ENCODE measurements at places on chromosomes 7 and 10.

DNA sequence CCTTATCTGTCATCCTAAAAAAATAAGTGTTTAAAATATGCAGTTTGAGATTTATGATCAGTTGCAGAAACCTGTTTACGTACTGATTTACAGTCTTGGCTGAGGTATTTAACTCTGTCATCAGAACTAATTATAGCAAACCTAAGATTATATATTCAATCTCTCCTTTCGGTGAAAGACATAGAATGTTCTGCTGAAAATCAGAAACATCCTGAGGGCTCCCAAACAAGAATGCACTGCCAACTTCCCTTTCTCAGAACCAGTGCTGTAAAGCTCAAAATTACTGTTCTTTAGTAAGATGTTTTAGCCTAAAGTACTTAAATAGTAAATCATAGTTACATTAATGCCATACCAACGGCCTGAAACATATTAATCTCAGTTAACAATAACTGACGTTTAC, 34.3 kb downstream of the FAM204A start:
- DNase-seq, result peak; percentile 31

GRCh38 chr7:16847381-16847860, 34.4 kb downstream of the AGR3 start:
- DNase-seq, result peak; percentile 31

- DNase-seq, result no peak
Measured at GRCh38 chr7:39847227-39847626, 102.8 kb upstream of the CDK13 start.

GRCh38 chr10:29012926-29013554, 275.8 kb upstream of the LYZL1 start:
- no peak for DNase-seq

DNA sequence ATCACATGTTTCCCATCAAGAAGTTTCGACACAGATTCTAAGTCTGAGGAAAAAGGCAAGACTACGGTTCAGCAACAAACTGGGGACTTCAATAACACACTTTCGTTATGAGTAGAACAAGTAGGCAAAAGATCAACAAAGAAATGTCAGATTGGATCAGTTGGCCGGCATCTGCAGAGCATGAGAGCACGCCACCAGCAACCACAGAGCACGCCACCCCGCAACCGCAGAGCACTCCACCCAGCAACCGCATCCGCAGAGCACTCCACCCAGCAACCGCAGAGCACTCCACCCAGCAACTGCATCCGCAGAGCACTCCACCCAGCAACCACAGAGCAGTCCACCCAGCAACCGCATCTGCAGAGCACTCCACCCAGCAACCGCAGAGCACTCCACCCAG, 89.7 kb upstream of the FAM20C start:
- DNase-seq, result no peak

GRCh38 chr10:88343761-88344484, 239.2 kb downstream of the RNLS start:
- DNase-seq, result no peak

- DNase-seq, result no peak
Measured at GRCh38 chr10:104417637-104418292, 64.1 kb downstream of the CFAP58 start.

DNA sequence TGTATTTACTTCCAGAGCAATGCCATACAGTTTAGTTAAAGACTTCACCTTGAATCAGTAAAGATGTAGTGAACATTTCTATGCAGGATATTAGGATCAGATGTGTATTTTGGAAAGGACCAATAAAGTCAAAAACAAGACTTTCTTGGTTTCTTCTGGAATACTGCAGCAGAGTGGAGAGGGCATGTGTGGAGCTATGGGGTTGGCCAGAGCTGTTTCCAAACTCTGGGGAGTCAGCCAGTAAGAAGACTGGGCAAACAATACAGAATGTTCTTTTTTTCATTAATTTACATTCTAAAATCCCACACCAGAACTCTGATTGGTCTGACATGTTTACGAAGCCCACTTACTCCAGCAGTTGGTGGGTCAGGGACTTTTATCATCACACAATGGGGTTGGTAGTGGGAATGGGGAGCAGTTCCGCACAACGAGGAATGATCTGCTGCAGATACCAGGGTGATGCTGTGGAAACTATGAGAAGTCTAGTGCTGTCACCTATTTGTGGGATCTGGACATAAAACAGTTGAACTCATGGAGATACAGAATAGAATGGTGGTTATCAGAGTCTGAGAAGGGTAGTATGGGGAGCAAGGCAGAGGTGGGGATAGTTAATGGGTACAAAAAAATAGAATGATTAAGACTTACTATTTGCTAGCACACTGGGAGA, 267.7 kb downstream of the MALRD1 start:
- DNase-seq, result no peak

- peak; percentile 32 for DNase-seq
Measured at GRCh38 chr7:101315336-101315735, 6.3 kb downstream of the IFT22 start.

- DNase-seq, result peak; percentile 43
Measured at GRCh38 chr10:79401015-79401921, 44.2 kb downstream of the ZCCHC24 start.

DNA sequence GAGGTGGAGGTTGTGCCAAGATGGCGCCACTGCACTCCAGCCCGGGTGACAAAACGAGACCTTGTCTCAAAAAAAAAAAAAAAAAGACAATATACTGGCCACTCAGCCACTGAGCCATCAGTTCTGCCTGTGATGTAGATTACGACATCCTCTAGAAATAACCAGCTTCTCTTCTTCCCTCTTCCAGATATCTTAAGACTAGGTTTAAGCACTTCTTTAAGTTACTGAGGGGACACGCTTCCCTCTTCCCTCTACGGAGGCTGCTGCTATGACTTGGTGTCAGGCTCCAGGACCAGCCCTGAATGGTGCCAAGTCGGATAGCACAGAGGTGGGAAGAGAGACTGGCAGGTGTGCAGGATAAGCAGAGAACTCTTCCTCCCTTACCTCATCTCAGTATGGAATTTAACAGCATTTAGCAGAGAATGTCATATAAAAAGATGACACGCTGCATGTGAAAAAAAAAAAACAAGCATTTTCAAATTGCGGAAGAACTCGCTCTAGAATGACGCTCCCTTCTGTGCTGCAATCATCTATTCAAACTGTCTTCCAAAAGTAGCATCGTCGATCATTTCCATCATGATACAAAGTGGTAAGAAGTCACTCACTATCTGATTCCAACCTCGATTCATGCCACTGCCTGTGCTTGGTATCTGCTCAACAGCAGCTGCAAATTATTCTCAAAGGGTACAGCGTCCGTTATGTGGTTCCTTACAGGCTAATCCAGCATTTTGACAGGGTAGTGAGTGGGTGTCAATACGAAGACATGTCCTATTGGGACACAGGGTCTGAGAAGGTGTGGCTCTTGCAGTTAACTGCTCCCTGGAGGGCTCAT, 13.8 kb downstream of the DAGLB start:
- DNase-seq, result no peak

GRCh38 chr7:26449175-26450165, 157.8 kb downstream of the SNX10 start:
- DNase-seq, result peak; percentile 53

DNA sequence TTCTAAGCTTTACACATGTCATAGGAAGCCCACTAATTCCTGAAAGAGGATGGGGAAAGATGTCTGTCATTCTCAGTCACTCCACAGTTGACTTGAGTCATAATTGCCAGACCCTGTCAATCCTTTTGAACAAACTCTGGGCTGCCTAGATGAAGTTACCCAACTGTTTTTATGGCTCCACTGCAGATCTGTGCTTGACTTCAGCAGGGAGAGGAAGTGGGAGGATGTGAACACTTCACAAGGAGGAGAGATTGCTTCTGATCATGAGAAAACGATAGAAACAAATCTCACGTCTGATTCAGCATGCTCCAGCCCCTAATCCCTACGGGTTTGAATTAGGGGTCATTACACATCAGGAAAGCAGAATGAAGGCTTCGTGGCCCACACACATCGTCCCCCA, 596.6 kb upstream of the CELF2 start:
- no peak for DNase-seq

DNA sequence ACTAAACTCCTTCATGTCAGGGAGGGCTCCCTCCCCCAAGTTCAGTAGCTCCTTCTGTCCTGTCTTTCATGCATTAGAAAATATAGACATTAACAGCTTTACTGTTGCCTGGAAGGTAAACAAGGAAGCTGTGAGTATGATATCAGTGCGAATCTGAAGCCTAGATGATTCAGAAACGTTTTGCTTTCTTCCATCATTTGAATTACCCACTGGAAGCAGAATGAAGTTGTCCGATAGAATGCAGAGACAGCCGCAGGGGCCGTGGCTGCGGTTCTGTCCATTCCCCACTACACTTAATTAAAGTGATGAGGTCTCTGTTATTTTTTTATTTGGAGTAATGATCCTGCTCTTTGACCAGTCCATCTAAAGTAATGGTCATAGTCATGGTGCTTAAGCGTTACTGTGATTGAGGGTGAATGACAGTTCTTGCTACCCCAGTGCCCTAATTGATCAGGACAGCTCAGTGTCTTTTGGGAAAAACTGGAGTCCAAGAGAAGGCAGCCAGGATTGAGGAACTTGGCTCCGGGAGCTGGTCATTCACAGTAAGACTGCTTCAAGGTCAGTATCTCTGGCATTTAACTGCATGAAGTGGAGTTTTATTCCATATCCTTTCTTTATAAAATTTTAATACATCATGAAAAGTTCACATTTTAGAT, 69.9 kb downstream of the PTPRE start:
- no peak for DNase-seq

GRCh38 chr10:132803416-132804210, 17.7 kb upstream of the NKX6-2 start:
- no peak for DNase-seq

DNA sequence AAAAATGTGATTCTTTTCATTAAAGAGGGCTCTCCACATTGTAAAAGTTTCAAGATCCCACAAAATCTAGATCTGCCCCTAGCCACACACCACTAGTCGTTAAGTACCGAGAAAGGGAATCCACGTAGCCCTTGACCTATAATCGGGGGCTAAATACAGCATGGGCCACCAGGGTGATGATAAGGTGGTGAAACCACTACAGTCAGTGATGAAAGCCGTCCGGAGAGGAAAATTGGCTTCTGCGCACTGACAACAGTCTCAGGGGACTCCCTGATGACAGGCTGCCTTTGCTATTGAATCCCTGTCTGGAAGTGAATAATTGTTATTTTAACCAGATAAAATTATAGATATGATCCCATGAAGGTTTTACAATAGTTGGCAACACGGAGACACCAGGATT, 4.6 kb downstream of the TECTB start:
- no peak for DNase-seq

GRCh38 chr10:14405076-14406065, 74.6 kb upstream of the FRMD4A start:
- DNase-seq, result peak; percentile 88

- DNase-seq, result peak; percentile 42
Measured at GRCh38 chr10:92573091-92573797, 649 bp downstream of the IDE start.

DNA sequence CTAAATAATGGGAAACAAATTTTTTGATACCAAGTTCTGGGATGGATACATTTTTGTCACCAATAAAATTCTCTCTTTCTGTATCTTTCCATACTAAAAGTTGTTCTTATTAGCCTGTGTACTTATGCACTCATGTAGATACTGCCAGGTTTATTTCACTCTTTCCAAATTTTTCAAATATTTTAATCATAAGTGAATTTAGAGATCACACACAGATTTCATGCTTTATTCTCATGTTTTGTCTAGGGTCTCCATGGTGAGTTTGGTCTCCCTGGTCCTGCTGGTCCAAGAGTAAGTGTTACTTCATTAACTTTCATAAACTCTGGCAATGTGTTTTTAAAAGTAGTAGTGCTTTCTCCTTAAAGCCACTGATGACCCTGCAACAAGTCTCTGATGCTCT, 20.3 kb downstream of the COL1A2 start:
- no peak for DNase-seq

DNA sequence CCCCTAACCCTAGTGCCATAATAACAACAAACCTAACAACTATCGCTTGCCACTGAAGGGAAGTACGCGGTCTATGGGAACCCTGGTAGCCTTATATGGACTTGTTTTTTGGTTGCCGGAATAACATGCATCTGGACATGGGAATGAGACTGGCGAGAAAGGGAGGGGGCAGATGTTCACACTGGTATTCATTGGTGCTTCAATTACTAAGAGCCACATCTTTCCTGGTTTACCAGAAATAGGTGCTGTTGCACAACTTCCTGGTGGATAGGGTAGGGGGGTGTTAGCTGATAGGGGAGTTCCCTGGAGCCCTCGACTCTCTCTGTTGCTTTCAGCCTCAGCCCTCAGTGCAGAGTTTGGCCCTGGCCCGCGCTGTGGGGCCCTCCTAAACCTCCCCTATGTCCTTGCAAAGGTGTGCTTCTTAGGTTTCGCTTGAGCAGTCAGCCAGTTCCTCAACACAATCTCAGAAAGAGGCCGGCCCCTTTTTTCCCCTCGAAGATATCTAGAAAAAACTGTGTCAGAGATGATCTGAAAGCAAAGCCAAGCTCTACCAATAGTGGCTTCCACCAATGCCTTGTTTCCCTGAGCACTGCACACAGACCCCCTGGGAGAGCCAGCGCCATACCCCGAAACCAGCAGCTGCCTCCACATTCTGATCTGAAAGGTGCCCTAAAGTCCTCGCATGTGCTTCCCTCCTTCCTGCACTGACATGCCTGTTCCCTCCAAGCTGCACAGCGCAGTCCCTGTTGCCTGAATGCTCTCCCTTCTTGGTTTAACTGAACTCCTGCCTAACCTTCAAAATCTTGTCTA, 13.5 kb downstream of the TBXAS1 start:
- no peak for DNase-seq

DNA sequence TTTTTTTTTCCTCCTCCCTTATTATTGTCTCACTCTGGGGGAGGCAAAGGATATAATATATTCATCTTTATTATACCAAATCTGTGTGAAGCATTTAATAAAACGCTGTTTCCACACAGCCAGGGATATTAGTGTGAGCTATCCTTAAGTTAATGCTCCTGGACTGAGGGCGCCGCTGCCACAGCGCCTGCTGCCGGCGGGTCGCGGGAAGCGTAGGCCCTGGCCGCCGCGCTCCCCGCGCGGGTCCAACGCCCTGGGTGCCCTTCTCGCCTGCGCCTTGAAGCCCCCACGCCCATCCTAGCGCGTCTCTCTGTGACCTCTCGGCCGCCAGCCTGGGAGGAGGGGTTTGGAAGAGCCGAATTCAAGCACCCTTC, 9.5 kb upstream of the LBX1 start:
- no peak for DNase-seq

- no peak for DNase-seq
Measured at GRCh38 chr7:56537952-56538351, 421.7 kb upstream of the NUPR2 start.

GRCh38 chr10:101031128-101031795, at the start of the genes PDZD7 and SFXN3:
Gene PDZD7, minus strand, starts transcription at chr10:101031129. Its CDS starts 910 bp downstream, at chr10:101030219.
Gene SFXN3, plus strand, starts transcription at chr10:101031234. Its CDS starts 3,461 bp downstream, at chr10:101034695.
- DNase-seq, result peak; percentile 93

DNA sequence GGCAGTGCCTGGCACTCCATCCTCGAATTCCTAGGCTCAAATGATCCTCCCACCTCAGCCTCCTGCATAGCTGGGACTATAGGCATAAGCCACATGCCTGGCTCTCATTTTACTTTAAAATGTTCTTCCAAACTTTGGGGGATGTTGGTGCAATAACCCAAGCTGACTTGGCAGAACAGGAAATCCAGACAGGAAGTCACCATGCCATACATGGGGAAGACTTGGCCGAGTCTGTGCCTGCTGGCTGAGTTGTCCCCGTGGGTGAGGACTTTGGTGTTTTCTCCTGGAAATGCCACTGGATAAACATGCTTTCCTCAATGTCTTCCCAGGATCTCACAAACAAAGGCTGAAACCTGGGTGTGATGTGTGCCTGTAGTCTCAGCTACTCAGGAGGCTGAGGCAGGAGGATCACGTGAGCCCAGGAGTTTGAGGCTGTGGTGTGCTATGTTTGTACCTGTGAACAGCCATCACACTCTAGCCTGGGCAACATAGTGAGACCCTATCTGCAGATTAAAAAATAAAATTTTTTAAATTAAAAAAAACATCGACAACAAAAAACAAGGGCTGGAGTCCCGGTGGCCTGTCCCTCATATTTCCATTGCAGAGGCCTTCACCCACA, 19.8 kb downstream of the HKDC1 start:
- DNase-seq, result no peak

All from fibroblast of skin of right quadriceps (primary cell).